Stimulated activated CD8-positive, alpha-beta memory T cell treated with anti-CD3 and anti-CD28 coated beads, Interleukin-15, amount 100 ng/mL, for 24 hours (primary cell): ENCODE measurements at places on chromosomes 2 and 18.

- no peak for DNase-seq
These were observed 11.1 kb downstream of the SCN3A start for GRCh38 chr2:165192729-165193128.

GRCh38 chr2:216541505-216541904 is 42.9 kb downstream of the RPL37A start:
- DNase-seq: no peak

GRCh38 chr18:63185984-63186383 is 133.6 kb downstream of the BCL2 start:
- no peak for DNase-seq

GRCh38 chr2:238974081-238974480 is 126.2 kb downstream of the TWIST2 start:
- no peak for DNase-seq

- DNase-seq: no peak
These were observed 51.6 kb upstream of the ATP8B1 start for GRCh38 chr18:57854726-57855125.

GRCh38 chr2:238381341-238382115 is 45.2 kb upstream of the ASB1 start:
- DNase-seq: no peak
